ENCODE measurements at places on chromosomes 11 and 22. TPM values are rescaled to one million over a fixed set of nuclear protein-coding genes. Genes with fewer than 3 reads are reported as not detected.

DNA sequence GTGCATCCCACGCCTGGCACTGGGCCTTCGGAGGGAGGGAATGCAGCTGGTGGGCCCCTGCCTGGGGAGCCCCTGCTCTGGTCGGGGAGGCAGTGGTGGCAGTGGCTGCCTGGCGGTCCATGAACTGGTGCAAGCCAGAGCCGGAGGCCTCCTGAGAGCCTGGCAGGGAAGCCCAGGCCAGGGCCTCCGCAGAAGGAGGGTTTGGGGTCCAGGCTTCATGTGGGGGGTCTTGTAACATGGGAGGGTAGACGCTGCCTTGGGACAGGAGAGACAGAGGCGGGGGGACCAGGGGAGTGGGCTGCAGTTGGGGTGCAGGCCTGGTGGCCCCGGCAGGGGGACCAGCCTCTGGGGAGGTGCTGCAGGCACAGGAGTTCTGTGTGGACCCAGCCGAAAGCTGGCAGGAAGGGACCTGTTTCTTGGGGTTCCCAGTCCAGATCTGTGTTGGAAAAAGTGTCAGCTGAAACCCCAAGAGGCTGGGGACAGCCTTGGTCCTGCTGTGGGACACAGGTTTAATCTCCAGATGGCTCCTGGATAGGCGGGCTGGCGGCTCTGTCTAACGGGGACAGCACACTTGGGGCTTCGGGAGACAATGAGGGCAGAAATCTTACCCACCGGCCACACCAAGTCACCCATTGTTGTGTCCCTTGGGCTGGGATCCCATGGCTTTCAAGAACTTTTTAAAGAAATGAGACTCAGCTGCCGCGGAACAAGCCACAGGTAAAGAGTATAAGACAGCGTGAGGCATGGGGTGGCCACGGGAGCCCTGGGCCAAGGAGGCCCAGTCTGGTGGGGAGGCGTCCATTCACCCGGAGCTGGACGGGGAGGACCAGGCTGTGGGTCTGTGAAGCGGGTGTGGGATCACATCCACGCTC lies 73.5 kb downstream of the KCNQ1 start:
- ATAC-seq, result no peak

DNA sequence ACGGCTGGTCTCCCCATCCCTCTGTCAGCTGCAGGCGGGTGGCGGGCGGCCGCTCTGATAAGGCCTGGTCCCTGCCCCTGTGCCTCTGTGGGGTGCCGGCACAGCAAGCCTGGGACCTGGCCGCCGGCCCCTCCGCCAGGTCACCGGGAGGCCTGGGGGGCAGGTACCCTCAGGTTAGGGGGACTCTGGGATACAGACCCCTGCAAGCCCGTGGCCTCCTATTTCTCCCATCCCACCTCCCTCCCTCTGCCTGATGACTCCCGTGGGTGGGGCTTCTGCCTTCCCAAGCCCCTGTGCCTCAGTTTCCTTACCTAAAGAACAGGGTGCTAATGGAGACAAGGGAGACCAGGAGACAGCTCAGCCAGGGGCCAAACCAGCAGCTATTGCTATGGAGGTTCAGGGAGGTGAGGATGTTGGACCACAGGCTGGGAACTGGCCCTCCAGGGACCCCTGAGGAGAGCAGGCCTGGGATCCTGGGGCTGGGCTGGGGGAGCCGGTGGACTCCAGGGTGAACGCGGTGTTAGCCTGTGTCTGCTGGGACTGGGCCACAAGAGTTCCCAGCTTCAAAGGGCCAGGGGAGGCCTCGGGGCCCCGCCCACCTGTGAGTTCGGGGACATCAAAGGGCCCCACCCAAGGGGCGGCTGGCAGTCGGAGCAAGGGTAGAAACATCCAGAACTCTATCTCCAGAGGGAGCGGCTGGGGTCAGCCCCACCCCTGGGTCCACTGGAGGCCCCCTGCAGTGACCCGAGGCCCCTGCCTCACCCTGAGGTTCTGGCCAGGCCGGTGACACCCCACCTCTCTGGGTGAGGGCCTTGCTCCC lies 32.0 kb upstream of the TH start:
- no peak for ATAC-seq

- ATAC-seq, result peak; percentile 57
Measured at GRCh38 chr11:57638005-57638781, 11.5 kb downstream of the YPEL4 start.

GRCh38 chr11:2465202-2466068 lies 20.6 kb downstream of the KCNQ1 start:
- ATAC-seq, result no peak

DNA sequence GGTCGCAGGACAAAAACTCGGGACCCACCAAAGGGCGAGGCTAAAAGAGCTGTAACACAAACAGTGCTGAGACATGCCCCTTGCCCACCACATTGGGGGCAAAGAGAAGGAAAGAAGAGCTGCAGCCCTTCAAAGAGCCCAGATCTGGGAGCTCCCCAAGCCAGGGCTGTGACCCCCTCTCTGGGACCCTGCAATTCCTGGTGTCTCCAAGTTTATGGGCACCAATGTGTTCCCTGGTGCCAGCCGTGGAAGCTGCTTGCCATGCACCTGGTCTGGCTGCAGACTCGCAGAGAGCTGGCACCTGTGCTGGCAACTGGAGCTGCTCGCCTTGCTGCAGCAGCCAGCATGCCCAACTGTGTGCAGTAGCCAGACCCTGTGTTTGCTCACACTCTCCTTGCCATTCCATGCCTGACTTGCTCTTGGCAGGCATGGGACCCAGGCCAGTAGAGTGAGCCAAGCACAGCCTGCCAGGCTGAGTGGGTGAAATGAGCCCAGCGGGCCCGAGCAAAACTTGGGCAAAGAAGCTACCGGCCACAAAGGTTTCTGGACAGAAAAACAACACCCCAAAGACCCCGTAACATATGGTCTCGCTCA lies 16.0 kb downstream of the RRP8 start:
- ATAC-seq, result no peak

- no peak for ATAC-seq
Measured at GRCh38 chr11:93501856-93502255, 41.3 kb downstream of the SMCO4 start.

- ATAC-seq, result no peak
Measured at GRCh38 chr11:3952715-3953114, 97.3 kb downstream of the STIM1 start.

GRCh38 chr11:121657146-121657545 lies 204.4 kb upstream of the SORL1-AS1 start:
- ATAC-seq, result no peak

- ATAC-seq, result no peak
Measured at GRCh38 chr11:126146454-126147192, 64.8 kb downstream of the RPUSD4 start.

DNA sequence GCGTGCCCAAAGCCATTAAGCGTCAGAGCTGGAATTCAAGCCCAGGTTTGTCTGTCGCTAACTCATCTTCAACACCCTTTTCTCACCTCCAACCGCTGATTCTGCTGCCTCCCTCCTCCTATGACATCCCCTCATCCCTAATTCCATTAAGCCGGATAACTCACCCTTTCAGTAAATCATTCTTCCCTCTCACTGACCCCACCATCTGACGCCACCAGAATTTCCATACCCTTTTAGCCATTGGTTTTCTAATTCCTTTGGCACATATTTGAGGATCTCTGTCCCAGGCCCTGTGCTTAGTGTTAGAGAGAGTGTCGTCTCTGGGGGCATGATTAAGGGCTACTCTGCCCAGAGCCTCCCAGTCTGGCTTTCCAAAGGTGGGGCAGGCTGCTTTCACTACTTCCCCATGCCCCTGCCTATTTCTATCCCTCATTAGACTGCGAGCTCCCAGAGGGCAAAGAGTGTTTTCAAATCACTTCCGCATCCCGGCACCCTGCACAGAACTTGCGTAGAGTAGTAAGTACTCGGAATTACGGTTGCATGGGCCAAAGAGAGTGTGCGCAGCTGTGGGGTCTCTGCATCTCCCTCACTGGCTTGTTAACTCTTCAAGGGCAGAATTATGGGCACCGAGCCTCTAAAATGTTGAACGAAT lies 3.9 kb downstream of the KLHL35 start:
- no peak for ATAC-seq

- no peak for ATAC-seq
Measured at GRCh38 chr11:13278609-13279486, 1.3 kb downstream of the BMAL1 start.

DNA sequence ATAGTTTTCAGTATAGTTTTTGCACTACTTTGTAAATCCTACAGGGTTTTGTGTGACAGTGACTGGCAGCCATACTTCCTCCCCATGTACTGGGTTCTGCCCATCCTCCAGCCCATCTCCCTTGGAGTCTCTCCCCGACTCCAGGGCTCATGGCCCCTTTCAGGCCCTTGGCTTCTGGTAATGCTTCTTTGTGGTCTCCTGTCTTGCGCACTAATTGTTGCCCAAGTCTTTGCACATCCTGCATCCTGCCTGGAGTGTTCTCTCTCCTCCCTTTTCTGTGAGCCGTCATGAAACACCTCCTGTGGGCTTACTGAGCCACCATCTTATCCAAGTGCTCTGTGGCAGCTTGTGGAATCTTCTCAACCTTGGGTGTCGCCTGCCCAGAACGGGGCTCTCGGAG lies 11.4 kb upstream of the KCNQ1OT1 start:
- ATAC-seq, result no peak

- no peak for ATAC-seq
Measured at GRCh38 chr11:8258784-8259183, 4.9 kb downstream of the LMO1 start.

DNA sequence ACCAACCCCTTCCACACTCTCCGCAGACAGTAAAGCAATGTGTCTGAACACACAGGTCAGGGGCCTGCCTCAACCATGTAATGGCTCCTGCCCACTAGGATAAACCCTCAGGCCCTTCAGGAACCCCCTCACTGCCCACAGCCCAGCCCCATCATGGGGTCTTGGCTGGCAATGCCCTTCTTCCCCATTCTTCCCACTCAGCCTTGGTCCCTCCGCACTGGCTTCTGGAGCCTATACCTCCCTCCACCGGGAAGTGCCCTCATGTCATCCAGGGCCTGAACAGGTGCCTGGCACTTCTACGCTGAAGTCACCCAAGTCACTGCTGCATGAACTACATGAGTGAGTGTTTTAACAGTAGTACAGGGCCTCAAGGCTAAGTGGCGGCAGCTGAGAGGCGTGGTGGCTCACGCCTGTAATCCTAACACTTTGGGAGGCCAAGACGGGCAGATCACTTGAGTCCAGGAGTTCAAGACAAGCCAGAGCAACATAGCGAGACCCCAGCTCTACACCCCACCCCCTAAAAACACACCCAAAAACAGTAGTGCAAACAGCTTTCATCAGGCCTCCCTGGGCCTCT lies 74.8 kb upstream of the PITPNB start:
- ATAC-seq, result no peak

GRCh38 chr11:47889714-47890441 lies 41.7 kb upstream of the NUP160 start:
- ATAC-seq, result peak; percentile 69

DNA sequence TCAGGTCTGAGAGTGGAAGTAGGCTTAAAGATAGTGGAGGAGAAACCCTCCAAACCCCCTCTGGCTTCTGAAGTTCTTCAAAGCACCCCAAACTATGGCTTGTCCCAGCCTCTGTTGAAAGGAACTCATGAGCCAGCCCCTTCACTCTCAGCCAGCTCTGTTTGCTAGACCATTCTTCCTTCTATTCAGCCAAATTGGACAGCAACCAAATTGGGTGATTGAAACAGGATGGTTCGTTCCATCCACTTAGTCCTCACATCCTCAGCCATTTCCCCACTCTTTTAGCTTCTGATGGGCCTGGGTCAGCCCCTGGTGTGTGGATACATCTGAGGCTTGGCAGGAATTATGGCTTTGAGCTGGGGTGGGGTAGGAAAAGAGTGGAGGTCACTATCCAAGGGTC lies 4.5 kb downstream of the HTR3A start:
- no peak for ATAC-seq

- ATAC-seq, result no peak
Measured at GRCh38 chr22:27370269-27370668, 431.3 kb downstream of the MN1 start.

- ATAC-seq, result no peak
Measured at GRCh38 chr22:30695351-30695851, 727 bp downstream of the OSBP2 start.

DNA sequence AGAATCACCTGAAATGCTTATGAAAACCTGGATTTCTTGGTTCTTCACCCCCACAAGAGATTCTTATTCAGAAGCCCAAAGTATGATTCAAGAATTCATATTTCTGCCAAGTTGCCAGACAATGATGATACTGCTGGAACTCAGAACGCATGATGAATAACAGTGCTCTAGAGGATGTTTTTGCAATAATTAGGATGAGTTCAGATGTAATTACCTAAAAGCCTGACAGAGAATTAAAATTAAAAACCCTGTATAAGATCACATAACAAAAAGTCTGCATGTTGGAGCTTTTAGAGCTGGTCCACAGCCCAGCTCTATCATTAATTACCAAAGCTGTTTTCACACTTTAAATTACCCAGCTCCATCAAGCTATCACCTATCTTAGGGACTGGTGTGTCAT lies 211.8 kb downstream of the LUZP2 start:
- no peak for ATAC-seq

ZNF70 gene
- total RNA-seq, result 1.1 TPM

ASCL2 gene
- total RNA-seq, result 1.2 TPM

LARGE1 gene
- total RNA-seq, result 0.73 TPM

UNC93B1 gene
- 13.1 TPM for total RNA-seq

P2RX6 gene
- not detected for total RNA-seq

TPH1 gene
- 0.19 TPM for total RNA-seq

Data from activated T-helper 17 cell treated with anti-CD3 and anti-CD28 coated beads, Interleukin-2, amount 50 U/mL, for 72 hours (primary cell).